AML-193 (cell line): ENCODE measurements at places on chromosomes 3 and 15.

GRCh38 chr15:58532126-58532525, 100.3 kb downstream of the LIPC start:
- DNase-seq: no peak

DNA sequence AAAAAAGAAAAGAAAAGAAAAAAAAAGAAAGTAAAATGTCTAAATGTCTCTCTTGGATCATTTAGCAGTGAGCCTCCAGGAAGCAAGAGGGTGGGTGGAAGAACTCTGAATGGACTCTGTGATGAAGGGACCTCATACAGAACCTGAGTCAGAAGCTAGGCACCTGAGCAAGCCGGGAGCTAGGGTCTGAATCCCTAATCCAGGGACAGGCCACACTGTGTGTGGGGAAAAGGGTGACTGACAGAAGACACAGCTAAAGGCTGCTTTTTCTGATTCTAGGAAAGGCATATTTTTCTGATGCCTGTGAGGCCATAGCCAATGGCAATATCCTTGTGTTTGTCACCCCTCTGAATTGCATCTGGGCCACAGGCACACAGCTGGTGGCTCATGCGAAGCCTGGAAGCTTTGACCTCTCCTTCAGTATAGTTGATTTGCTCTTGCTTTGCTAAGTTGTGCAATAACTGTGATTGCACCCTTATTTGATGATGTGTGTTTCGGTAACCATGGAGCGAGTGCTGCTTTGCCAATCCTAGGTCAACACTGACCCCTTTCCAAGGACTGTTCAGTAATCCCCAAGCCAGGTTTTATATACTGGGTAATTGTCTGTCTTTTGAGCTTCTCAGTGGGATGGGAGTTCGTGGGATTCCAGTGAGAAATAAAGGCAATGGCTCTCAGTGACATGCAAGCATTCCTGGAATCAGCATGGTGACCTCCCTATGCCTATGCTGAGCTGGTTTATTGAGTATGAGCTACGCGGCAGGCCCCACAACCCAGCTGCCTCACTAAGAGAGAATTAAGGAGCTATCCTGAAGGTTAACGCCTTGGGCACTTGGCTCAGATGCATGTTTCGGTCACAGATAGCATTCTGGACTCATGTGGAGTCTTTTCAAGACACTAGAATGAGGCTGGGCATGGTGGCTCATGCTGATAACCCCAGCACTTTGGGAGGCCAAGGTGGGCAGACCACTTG, 49.0 kb upstream of the OSBPL11 start:
- DNase-seq: no peak

- DNase-seq: no peak
Measured at GRCh38 chr3:75692061-75692460, 27.9 kb downstream of the FRG2C start.

DNA sequence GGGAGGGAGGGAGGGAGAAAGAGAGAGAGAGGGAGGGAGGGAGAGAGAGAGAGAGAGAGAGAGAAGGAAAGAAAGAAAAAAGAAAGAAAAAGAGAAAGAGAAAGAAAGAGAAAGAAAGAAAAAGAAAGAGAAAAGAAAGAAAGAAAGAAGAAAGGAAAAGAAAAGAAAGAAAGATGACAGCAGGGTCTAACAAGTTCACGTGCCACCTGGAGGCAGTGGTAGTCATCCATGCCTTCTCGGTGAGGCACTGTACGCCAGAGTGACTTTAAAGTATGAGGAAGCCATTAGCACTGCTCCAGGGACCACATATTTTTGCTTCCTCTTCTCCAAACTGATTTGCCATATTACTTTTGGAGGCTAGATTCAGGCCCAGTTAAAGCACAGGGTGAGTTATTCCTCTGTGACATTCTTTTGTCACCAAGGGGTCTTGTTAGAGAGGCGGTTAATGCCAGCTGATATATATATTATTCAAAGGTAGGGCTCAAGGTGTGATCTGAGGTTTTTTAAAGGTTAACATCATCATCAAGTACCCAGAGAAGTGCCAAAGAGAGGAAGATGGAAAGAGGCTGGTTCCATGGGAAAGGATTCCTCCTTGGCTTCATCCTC, at the start of gene HTR3D:
Gene HTR3D, plus strand, starts transcription at position 556 of the 606 bp plus-strand sequence. Its CDS starts 0 bp downstream, at position 556.
- DNase-seq: no peak

GRCh38 chr3:143139762-143140161, 20.2 kb downstream of the CHST2 start:
- no peak for DNase-seq

- no peak for DNase-seq
Measured at GRCh38 chr3:145294572-145294971, 866.4 kb downstream of the PLOD2 start.

GRCh38 chr3:153437666-153438065, 275.6 kb downstream of the RAP2B start:
- no peak for DNase-seq

DNA sequence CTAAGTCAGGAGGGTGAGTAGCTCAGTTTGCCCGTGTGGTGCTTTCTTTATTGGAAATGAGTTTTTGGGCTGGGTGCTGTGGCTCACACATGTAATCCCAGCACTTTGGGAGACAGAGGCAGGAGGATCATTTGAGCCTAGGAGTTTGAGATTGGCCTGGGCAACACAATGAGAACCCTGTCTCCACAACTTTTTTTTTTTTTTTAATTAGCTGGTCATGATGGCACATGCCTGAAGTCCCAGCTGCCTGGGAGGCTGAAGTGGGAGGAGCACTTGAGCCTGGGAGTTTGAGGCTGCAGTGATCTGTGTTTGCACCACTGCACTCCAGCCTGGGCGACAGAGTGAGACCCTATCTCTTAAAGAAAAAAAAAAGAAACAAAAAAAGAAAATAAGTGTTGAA, 174.9 kb downstream of the NSMCE3 start:
- DNase-seq: no peak

- DNase-seq: no peak
Measured at GRCh38 chr3:136979684-136980083, 21.9 kb downstream of the IL20RB start.

- no peak for DNase-seq
Measured at GRCh38 chr3:117556646-117557407, 847.2 kb downstream of the TUSC7 start.

GRCh38 chr3:47482366-47482765, 6.6 kb upstream of the SCAP start:
- no peak for DNase-seq
